ENCODE measurements at places on chromosomes 2 and 18.

DNA sequence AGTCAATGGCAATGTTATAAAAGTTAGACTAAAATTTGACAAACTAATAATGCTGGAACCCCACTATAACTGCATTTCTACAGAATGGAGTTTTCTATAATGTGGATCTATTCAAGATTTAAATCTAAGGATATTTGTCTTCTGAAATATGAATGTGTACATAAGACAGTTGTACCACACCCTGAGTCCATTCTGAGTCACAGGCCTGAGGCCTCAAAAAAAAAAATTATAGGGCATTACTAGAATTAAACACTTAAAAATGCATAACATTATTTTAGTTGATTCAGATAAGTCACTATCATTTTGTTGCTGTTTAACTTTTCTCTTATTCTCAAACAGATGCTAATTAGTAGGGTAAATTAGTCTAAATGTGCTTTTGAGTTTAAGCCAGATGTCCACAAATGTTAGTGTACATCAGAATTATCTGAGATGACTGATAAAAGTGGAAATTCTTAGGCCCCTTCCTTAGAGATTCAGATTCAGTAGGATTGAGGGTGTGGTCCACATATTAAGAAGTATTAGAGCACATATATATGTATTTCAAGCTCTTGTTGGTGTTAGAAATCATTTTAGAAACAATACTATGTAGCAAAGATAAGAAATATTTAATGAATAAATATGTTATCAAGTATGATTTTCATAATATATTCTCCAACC is 42.4 kb upstream of the COL5A2 start:
- peak; percentile 75 for DNase-seq

DNA sequence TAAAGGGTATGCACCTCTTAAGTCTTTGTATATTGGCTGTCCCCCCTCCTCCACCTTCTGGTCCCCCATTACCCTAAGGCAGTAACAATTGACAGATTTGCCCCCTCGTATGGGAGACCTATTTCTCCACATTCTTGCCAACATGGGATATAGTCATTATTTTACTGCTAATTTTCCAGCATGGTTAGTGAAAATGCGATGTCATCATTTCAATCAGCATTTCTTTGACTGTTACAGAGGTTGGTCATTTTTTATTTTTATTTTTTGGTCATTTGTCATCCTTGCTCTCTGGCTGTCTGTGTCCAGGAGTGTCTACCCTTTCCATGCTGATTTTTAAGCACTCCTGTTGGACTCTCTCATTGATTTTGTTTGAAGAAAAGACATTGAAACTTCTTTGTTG is 45.4 kb upstream of the SPP2 start:
- no peak for DNase-seq

GRCh38 chr2:187976259-187976985 is 315.3 kb upstream of the GULP1 start:
- DNase-seq, result no peak

GRCh38 chr2:238985041-238985729 is 137.3 kb downstream of the TWIST2 start:
- DNase-seq, result no peak

- no peak for DNase-seq
These were observed 52.6 kb upstream of the TPO start for GRCh38 chr2:1360557-1361250.

DNA sequence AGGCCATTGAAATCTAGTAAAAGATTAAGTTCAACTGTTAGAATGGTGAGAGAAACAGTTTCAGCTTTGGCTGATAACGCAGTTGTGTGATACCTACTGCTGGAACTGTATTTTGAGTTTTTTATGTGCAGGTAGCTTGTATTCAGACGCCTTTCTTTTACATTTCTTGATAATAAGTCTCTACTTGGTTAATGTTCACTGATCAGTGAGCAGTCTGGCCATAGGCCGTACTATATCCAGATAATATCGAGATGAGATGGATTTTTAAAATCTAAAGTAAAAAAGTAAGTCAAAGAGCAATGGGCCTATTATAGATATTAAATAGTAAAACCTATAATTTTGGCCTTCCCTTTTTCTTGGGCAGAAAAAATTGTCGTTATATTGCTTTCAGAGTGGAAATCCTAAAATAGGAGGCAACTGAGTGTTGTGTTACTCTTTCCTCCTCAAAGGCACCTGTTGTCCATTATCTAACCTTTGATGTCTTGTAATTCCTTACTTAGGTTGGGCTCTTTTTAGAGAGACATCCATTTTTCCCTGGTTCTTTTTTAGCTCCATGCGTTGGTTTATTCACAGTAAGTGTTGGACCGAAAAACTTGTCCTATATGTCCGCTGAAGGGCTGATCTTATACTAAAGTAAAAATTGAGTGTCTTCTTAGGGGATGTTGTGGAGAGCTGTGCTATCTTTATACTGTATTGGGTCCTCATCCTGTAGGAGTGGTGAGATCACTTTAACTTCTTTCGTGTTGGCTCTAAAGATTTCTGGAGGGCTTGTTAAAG is 1.7 kb downstream of the EML4 start:
- DNase-seq, result no peak

GRCh38 chr2:172817411-172817810 is 81.8 kb downstream of the RAPGEF4 start:
- DNase-seq, result no peak

GRCh38 chr2:173249661-173250641 is 104.7 kb upstream of the CDCA7 start:
- no peak for DNase-seq

- DNase-seq, result peak; percentile 42
These were observed 54.4 kb downstream of the SLC4A3 start for GRCh38 chr2:219681694-219682300.

- DNase-seq, result no peak
These were observed 32.5 kb downstream of the SLC66A3 start for GRCh38 chr2:11187731-11188130.

GRCh38 chr2:933734-934295 is 16.8 kb upstream of the SNTG2 start:
- no peak for DNase-seq

GRCh38 chr18:25262920-25263319 is 89.0 kb downstream of the ZNF521 start:
- peak; percentile 5 for DNase-seq

- DNase-seq, result no peak
These were observed 52.6 kb upstream of the EMILIN2 start for GRCh38 chr18:2794159-2794558.

GRCh38 chr2:186995092-186995491 is 146.1 kb upstream of the ZSWIM2 start:
- peak; percentile 59 for DNase-seq

DNA sequence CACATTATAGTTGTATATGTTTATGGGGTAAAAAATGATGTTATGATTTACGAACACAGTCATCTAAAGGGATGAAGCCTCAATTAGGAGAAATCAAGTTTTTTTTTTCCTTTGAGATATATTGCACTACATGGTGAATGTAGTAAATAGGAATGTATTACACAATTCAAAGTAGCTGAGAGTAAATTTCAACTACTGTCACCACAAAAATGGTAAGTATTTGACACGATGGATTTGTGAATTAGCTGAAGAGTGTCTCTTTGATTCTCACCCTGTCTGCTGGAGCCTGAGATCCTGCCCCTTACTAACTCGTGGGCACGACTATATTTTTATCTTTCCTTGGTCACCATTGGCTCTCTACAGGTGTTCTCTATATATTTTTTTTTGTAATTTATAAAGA is 540.4 kb upstream of the DSEL start:
- no peak for DNase-seq

- DNase-seq, result no peak
These were observed 16.1 kb downstream of the NFATC1 start for GRCh38 chr18:79411614-79412526.

GRCh38 chr2:237631007-237631785 is 3.8 kb downstream of the LRRFIP1 start:
- no peak for DNase-seq

DNA sequence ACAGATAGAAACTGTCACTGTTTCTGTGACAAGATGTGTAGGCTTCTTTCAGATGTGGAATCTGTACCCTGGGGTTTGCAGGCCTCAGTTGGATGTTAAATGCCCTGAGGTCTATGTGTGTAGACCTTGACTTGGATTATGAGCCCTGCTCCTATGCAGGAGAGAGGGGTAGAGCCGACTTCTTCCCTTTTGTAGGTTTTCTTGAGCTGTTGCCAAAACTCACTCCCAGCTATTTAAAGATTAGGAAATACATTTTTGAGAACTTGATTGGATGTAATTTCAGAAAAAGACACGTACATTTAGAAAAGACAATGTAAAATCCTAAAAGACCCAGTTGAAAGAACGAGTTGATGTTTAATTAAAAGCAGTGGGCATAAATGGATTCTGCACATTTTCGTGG is 374.8 kb downstream of the SLC4A3 start:
- no peak for DNase-seq

GRCh38 chr18:64094210-64094609 is 54.7 kb downstream of the LINC00305 start:
- DNase-seq, result no peak

- DNase-seq, result no peak
These were observed 84.5 kb upstream of the ITGA4 start for GRCh38 chr2:181372646-181373040.

- no peak for DNase-seq
These were observed 111.6 kb upstream of the DNMT3A start for GRCh38 chr2:25453199-25453905.

- DNase-seq, result peak; percentile 75
These were observed 321.0 kb upstream of the NRP2 start for GRCh38 chr2:205361272-205361671.

DNA sequence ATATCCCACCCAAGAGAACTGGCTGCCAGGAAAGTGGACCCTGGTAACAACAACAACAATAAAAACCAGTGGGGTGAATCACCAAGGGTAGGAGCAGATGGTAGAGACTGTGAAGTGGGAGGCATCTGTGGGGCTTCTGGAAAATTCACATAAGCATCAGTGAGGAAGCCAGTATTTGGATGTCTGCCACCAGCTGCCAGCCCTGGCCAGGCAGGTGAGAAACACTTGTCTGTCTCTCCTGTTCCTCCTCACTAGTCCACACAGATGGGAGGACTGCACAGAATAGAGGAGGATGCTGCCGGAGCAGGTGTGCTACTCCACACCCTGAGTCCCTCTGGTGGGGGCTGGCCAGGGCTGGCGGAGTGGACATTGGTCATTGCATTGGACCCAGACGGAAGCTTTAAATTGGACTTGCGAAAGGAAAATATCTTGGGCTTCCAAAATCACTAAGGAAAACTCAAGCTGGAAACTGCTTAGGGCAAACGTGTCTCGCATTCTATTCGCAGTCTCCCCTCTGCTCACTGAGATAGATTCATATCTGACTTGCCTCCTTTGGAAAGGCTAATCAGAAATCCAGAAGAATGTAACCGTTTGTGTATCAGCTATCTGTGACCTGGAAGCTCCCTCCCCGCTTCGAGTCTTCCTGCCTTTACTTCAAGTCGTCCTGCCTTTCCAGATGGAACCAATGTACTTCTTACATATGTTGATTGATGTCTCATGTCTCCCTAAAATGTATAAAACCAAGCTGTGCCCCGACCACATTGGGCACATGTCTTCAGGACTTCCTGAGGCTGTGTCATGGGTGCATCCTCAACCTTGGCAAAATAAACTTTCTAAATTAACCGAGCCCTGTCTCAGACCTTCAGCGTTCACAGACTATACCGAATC is 69.1 kb downstream of the NAB1 start:
- no peak for DNase-seq

- DNase-seq, result peak; percentile 38
These were observed 82.3 kb upstream of the SPRED2 start for GRCh38 chr2:65514555-65515195.

DNA sequence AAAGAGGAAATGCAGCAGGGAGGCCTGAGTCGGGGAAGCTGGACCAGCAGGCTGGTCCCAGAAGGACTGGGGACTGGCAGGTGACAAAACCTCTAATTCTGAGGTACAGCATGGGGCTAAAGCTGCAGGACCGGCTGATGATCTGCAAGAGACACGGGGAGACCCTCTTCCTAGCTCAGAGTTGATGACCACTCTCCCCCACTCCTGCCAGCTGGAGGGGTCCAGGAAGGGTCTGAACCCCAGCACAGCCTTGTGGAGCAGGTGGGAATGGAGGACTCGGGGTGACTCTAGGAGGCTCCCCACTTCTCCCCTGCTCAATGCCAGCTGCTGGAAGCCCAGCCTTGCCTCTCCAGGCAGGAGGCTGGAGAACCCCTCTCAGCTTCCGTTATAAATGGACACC is 67.7 kb downstream of the TWIST2 start:
- no peak for DNase-seq

- no peak for DNase-seq
These were observed 193.2 kb downstream of the TWIST2 start for GRCh38 chr2:239041062-239041461.

DNA sequence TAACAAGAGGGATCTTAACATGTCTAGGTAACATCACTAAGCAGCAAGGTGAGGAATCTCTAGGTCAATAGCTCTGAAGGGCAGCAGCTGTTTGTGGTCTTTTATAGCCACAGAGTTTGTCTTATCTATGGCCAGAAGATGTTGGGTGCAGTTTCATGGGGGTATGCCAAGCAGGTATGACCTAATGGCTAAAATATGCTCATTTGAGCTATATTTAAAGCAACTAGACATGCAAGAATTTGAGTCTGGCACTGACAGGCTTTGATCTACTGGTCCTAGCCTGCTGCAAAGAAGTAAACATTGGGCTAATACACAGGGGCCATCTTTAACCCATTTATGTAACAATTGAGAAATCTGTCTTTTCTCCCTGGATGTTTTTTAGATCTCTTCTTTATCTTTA is 13.9 kb upstream of the UGP2 start:
- peak; percentile 73 for DNase-seq

All from mammary epithelial cell (primary cell).